CD4-positive, alpha-beta T cell treated with Interleukin-17A for 1 hour (primary cell): ENCODE measurements at places on chromosomes 6 and 20.

GRCh38 chr6:43368259-43369160, 937 bp downstream of the ZNF318 start:
- peak; percentile 7 for DNase-seq

- no peak for DNase-seq
Measured at GRCh38 chr20:57767441-57767840, 57.6 kb upstream of the PMEPA1 start.

DNA sequence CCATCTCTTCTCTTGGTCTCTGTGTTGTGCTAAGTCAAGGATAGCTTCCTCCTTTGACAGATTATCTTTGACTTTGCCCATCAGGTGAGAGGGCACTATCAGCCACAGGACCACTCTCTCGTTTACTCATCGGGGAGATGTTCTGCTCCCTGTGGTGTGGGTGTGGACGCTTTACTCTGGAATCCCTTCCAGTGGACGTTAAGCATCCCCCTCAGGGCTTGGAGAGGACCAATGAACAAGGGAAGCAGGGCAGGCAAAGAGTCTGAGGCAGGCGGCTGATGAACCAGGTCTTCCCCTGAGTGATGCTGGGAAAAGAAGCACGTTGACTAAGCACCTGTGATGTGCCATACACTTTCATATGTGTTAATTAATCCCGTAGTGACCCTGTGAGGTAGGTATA, 21.0 kb upstream of the RNF24 start:
- no peak for DNase-seq

GRCh38 chr6:16635810-16636602, 125.3 kb downstream of the ATXN1 start:
- no peak for DNase-seq

DNA sequence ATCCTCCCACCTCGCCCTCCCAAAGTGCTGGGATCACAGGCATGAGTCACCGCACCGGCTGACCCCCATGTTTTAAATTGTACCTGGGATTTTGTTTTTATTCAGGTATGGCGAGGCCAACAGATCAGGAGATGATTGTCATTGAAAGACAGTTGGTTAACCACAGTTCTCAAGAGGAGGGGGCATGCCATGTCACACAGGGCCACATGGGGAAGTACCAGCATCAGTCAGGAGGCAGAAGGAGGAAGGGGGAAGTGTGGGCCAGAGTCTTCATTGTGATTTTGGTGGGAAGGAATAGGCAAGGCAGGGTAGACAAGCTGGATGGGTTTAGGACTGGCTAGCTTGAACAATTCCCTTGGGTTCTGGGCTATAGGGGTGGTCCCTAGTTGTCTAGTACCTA, 9.9 kb upstream of the MMP9 start:
- DNase-seq: peak; percentile 36
